ENCODE measurements at places on chromosomes 12 and 14.

DNA sequence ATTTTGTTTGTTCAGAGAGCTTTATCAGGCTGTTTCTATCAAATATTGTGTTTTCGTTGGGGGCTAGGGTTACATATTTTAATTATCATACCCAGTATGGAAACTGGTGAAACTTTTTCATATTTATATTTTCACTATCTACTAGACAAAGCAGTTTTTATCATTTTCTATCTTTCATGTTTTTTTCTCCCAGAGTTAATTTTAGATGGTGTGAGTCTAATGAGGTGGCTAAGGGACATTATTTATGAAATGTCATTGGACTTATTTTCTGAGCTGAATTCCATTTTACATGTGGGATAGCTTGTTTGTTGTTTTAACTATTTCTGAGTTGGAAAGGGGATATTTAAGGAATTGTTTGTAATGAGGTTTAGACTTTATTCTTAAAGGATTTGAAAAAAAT, 100.3 kb downstream of the TMTC2 start:
- DNase-seq: no peak

- no peak for DNase-seq
Observed at GRCh38 chr12:129871991-129872972, 31.5 kb downstream of the TMEM132D start.

- DNase-seq: no peak
Observed at GRCh38 chr14:92677087-92677668, 71.2 kb downstream of the LGMN start.

- DNase-seq: no peak
Observed at GRCh38 chr12:12958886-12959285, 6.9 kb upstream of the GPRC5D start.

DNA sequence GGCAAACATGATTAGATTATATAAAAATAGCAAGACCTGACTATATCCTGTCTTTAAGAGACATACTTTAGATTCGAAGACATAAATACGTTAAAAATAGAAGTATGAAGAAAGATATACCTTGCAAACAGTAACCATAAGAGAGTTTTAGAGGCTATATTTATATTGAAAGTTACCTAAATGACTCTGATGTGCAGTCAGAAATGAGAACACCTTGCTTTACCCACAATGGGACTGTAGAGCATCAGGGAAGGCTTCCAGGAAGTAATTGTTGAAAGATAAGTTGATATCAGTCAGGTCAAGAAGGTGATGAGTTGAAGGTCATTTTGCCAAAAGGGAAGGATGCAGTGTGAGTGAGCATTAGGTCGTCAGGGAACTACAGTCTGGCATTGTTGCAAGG, 110.2 kb downstream of the NEDD1 start:
- no peak for DNase-seq

DNA sequence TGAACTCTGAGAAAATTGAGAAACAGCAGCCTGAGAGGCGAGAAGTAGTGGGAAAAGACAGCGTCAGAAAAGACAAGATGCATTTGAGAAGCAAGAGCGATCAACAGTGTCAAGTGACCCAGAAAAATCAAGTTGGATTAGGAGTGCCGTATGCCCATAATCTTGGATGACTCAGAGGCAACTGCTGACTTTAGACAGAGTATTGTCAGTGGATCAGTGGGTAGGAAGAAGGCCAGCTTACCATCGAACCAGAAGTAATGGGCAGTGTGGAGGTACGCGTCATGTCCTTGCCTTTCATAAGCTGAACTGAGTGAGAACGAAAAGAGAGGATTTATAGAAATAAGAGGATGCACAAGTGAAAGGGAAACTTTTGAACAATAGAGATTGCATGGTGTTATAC, 151.0 kb upstream of the NAV3 start:
- DNase-seq: no peak

Data from skeletal muscle cell (primary cell).